CD8-positive, alpha-beta memory T cell (primary cell): ENCODE measurements at places on chromosomes 11 and 22. TPM values are rescaled to one million over a fixed set of nuclear protein-coding genes. Genes with fewer than 3 reads are reported as not detected.

DNA sequence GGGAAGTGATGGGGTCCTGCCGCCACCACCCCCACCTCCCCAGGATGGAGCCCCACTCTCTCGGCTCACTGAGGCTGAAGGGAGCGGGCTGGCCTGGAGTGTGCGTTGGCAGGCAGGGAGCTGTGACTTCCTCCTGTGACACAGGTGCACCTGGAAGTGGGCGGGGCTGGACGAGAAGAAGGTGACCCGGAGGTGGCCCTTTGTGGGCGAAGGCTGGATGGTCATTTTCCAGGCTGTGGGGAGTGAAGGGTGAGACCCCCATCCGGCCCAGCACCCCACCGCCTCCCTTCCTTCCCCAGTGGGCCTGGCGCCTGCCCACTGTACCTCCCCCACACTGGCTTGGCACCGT, 15.3 kb downstream of the IL17REL start:
- DNase-seq = no peak

GRCh38 chr11:14422052-14422813, 63.2 kb upstream of the RRAS2 start:
- DNase-seq = no peak

DNA sequence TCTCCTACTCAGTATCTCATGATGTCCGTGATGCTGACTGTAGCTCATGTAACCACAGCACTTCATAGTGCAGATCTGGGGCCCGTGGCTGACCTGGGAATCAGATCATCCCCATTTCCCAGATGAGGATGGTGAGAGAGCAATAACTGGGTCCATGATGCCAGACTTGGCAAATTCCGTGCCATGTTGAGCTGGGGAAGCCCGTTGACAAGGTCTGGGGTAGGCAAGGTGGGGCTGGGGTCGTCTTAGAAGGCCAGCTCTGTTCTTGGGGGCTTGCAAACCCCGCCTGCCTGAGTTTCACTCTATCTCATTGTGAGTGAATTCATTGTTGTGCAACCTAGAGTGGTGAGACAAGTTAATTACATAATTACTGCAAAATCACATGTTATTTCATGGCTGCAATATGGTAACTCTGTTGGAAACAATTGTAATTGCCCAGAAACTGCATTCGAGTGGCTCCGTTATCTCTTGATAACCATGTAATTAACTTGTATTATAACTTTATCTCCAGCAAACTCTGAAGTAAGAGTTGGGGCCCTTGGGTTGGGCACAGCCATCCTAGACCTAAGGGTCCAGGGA, 41.7 kb downstream of the LMO1 start:
- no peak for DNase-seq

GRCh38 chr11:12288212-12288930, 89.0 kb upstream of the PARVA start:
- peak; percentile 29 for DNase-seq

DNA sequence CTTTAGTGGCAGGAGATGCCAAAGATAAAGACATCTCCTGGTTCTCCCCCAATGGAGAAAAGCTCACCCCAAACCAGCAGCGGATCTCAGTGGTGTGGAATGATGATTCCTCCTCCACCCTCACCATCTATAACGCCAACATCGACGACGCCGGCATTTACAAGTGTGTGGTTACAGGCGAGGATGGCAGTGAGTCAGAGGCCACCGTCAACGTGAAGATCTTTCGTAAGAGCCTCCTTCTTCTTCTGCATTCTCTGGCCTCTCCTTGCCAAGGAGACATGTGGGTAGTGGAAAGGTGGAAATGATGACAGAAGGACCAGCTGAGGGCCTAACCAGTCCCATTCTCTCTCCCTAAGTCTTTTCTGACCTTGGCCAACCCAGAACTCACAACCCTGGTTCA, 110.1 kb upstream of the TTC12 start:
- no peak for DNase-seq

OR4D5 gene
- polyA plus RNA-seq = not detected

TUBA8 gene
- polyA plus RNA-seq = 1.6 TPM

MFNG gene
- 323 TPM for polyA plus RNA-seq
